Hematopoietic multipotent progenitor cell treated with erythropoietin and hydrocortisone succinate and interleukin-3 and kit ligand, for 15 days (in vitro differentiated cells): ENCODE measurements at places on chromosomes 7 and 10.

DNA sequence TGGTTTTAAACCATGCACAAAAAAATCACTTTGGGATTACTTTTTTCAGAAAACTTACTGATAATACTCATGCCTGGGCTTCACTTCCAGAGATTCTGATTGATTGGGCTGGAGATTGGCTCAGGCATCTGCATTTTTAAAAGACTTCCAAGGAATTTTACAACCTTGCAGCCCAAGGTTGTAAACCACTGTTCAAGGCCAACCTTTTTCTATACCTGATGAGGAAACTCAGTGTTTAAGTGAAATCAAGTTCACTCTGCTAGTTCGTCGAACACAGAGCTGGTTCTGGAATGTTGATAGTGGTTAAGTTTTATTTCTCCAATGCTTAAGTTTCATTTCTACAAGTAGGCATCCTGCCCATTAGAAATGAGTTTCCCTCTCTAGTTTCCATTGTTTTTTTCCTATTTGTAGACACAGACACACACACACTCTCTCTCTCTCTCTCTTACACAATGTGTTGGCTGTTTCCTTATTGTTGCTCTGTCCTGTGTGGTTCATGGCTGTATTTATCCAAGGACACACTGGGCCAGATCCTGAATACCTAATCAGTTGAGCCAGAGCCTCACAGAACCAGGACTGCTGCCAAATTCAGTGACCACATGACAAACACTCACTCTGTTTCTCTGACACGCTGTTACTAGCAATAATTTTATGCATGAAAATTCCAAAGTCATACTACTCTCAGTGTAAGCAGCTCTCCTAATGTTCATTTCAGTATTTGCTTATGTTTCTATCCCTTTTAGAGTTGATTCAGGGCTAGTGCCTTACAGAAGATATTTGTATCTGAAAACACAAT lies 3.7 kb upstream of the IFIT1B start:
- peak; percentile 89 for DNase-seq

DNA sequence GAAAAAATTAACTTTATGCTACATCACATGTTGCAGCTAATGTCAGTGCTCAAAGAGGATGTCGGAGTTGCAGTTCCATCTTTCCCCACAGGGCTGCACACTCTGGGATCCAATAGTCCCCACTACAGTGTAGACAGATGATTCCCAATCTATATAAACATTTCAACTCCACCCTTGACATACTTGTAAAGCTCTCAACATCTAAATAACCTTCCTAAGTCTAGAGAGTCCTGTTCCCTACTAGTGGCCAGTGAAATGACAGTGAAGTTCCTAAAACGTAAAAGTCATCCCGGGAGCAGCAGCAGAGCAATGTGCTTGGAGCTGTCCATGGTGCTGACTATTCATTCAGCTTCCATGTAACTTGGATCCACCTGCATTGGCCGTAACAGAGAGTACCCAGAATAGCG lies 145.1 kb downstream of the GRM8 start:
- peak; percentile 35 for DNase-seq

DNA sequence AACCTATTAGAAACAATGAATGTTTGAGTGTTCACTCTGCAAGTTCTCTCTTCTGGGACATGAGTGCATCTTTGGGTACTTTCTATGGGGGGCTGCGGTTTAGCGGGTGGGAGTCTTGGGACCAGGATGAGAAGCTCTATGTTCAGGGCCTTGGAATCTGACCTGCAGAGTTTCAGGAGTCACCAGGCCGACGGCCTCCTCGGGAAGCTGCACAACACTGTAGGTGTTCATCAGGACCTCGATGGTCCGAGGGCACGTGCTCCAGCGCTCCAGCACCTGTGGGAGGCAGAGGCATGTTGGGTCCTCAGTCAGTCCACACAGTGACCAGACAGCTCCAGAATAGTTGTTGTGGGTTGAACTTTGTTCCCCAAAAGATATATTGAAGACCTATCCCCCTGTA lies 8.9 kb upstream of the GBX1 start:
- DNase-seq, result no peak

- no peak for DNase-seq
These were observed 18.4 kb upstream of the PDGFA start for GRCh38 chr7:537911-538634.
